Tibial nerve (tissue), 4 donors: ENCODE measurements at places on chromosomes 7 and 10.
A peak's percentile ranks its signal among the peaks of the same experiment; 100 is the strongest.

DNA sequence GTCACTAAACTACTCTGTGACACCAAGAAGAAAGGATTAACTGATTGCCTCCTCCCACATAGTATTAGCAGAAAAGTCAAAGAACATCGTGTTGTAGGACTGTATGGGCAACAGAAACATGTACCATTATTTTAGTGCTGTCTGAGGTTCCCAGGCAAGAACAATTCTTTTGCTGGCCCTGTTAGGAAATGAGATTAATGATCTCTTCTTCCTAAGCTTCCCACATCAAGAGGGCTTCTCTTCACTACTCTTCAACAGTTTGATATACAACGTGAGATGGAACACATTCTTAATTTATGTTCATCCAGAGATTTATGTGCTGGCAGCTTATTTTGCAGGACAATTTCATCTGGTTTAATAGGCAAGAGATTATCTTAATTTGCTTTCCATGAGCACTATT is 219.6 kb downstream of the DOCK4 start:
- H3K4me3 ChIP-seq = no peak overlapping the region
- H3K27me3 ChIP-seq = no peaks in the 10 kb centered on the region
- peak overlapping the region; percentile 45 for H3K27ac ChIP-seq
- H3K36me3 ChIP-seq = no peaks in the 10 kb centered on the region
- DNase-seq = no peak

GRCh38 chr10:49841615-49842332 is 79.7 kb upstream of the OGDHL start:
- H3K4me3 ChIP-seq = no peak overlapping the region
- H3K4me1 ChIP-seq = no peaks in the 10 kb centered on the region
- H3K27me3 ChIP-seq = no peaks in the 10 kb centered on the region
- peak overlapping the region; percentile 23 for H3K27ac ChIP-seq
- H3K36me3 ChIP-seq = no peaks in the 10 kb centered on the region
- DNase-seq = no peak

- H3K36me3 ChIP-seq = no peaks in the 10 kb centered on the region
- no peaks in the 10 kb centered on the region for H3K27me3 ChIP-seq
- peak; percentile 48 for DNase-seq
- peak overlapping the region; percentile 33 for H3K4me3 ChIP-seq
- peak overlapping the region; percentile 49 for H3K27ac ChIP-seq
- no peaks in the 10 kb centered on the region for H3K4me1 ChIP-seq
Measured at GRCh38 chr10:45418849-45419675, 45.0 kb downstream of the ALOX5 start.

GRCh38 chr7:81839708-81840369 is 70.0 kb upstream of the HGF start:
- H3K36me3 ChIP-seq = no peaks in the 10 kb centered on the region
- H3K4me1 ChIP-seq = no peaks in the 10 kb centered on the region
- no peak for DNase-seq
- no peak overlapping the region for H3K4me3 ChIP-seq
- no peaks in the 10 kb centered on the region for H3K27me3 ChIP-seq

GRCh38 chr10:78869508-78870454 is 199.0 kb upstream of the ZMIZ1 start:
- no peak overlapping the region for H3K4me3 ChIP-seq
- H3K4me1 ChIP-seq = peaks cover 9% of the 10 kb centered on the region

- no peak overlapping the region for H3K27ac ChIP-seq
- no peak for DNase-seq
- no peaks in the 10 kb centered on the region for H3K36me3 ChIP-seq
Measured at GRCh38 chr10:70448236-70448635, 6.8 kb upstream of the NODAL start.
